ENCODE measurements at places on chromosomes 6 and 20.

GRCh38 chr6:31332637-31333602, 24.1 kb downstream of the HLA-B start:
- no peak for DNase-seq

- DNase-seq: no peak
These were observed 160.5 kb upstream of the AGPAT4 start for GRCh38 chr6:161434350-161434749.

- no peak for DNase-seq
These were observed 40.0 kb downstream of the PHIP start for GRCh38 chr6:79038061-79038460.

DNA sequence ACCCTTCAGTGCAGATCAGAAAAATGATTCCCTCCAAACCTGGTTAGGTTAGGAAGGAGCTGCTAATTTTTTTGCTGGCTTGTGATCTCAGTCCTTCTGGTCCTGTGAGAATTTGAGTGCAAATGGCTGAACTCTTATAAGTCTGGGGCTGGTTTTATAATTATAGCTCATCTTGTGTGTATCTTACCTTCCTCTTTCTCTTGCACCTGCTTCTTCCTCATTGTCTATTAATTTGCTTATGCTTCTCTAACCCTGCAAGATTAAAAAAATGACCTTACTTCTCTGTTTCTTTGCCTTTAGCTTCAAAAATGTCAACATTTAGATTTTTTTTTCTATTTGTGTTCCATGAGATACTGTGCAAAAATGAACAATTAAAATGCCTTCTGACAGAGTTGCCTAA, 576.2 kb downstream of the DHX35 start:
- DNase-seq: no peak

GRCh38 chr6:67285770-67286495, 1349.1 kb upstream of the ADGRB3 start:
- DNase-seq: peak; percentile 65

DNA sequence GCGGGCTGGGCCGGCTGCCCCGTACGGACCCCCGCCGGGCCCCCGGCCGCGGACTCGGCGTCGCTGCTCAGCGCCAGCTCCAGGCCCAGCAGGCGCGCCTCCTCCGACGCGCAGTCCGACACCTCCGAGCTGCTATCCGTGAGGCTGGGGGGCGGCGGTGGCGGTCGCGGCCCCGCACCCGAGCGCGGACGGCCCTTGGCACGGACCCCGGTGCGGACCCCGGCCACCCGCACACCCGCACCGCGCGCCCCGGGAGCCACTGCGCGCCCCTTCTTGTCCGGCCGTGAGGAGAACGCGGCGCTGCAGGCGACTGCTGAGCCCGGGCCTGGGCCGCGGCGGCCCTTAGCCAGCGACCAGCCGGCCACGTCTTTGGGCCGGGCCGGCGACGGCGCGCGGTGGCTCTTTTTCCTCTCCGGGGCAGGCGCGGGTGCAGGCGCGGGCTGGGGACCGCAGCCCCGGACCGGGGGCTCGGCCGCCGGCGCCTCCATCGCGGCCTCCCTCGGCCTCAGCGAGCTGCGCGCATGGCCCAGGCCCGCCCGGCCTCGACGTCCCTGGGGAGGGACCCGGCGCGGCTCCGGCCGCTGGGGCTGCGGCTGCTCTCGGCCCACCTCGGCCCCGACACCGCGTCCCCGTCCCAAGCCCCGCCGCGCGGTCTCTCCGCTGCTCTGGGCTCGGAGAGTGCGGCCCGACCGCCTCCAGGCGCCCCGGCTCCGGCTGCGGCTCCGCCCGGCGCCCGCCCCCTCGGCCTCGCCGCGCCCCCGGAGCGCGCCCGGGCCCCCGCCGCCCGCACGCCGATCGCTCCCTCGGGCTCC, 12.9 kb upstream of the TLDC2 start:
- no peak for DNase-seq

- DNase-seq: no peak
These were observed 9.3 kb downstream of the ROMO1 start for GRCh38 chr20:35708502-35708901.

- no peak for DNase-seq
These were observed 34.5 kb downstream of the FGD2 start for GRCh38 chr6:37039958-37040357.

DNA sequence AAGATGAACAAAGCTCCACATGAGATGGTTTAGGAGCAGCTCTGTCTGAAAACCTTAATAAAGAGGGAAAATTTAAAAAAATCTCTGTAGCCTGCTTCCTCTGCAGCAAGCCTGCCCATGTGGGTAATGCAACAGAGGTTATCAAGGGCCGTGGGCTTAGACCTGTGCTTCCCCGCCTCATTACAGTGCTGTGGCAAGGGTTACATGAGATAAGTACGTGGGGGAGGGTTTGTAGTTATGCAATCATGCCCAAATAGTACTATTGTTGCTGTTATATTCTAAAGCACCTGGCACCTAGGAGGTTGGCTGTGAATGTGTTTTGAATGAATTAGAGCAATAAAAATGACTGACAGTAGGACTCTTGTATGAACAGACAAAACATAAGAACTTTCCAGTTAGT, 68.3 kb downstream of the PKHD1 start:
- DNase-seq: no peak

DNA sequence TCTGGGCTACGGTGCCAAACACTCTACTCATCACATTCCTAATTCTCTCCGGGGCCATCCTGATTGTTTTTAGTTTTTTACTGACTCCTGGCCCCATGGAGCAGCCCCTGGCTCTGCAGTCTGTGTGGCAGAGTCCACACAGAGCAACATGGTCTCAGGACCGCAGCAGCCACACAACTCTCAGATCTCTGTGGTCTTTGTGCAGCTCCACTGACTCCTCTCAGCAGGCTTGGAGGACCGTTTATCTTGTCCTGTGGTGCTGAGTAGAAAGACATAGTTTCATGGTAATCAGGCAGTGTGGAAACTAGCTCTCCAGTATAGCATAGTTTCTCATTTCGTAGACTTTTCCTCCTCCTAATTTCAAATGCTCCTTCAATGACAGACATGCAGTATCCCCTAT, 168.4 kb downstream of the EDN1 start:
- no peak for DNase-seq

- no peak for DNase-seq
These were observed 142.2 kb upstream of the SAMD5 start for GRCh38 chr6:147366290-147366689.

DNA sequence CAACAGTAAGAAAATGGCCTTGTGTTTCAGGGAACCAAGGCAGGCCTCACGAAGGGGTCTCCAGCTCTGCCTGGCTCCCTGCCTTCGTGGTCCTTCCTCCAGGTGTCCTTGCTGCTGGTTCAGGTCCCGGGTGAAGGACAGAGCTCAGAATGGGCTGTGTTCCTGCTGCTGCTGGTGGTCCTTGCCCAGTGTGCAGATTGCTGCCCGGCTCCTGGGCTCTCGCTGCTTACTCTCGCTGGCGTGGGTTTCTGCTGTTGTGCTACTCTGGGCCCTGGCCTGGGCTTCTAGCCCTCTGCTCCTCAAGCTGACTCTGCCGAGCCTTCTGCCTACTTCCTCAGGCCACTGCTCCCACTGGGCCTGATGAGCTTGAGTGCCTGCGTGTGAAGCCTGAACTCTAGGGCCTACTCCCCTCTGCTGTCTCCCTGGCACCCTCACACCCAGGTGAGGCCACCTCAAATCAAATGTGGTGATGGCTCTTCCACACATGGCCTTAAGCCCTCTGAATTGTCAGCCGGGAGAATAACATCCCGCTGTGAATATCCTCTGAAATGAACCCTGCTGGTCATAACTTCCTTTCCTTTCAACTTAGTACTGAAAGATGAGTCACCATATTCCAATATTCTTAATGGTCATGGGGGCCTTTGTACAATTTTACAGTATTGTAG, 171.6 kb downstream of the FOXC1 start:
- DNase-seq: no peak

GRCh38 chr6:160138839-160139419, 17.3 kb downstream of the SLC22A1 start:
- no peak for DNase-seq

- DNase-seq: peak; percentile 23
These were observed 22.5 kb upstream of the C6orf58 start for GRCh38 chr6:127554435-127555006.

DNA sequence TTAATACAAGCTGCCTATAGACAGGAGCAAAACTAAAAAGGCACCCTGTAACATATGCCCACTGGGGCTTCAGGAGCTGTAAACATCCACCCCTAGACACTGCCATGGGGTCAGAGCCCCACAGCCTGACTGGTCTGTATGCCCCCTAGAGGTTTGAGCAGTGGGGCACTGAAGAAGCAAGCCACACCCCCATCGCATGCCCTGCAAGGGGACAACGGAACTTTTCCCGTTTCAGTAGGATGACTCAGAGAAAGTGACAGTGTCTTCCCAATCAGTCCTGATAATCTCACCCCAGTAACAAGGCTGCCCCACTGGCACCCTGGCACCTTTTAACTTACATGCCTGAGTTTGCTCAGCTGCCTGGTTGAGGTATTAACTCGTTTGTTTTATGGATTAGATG, 35.9 kb downstream of the BEND3 start:
- no peak for DNase-seq

DNA sequence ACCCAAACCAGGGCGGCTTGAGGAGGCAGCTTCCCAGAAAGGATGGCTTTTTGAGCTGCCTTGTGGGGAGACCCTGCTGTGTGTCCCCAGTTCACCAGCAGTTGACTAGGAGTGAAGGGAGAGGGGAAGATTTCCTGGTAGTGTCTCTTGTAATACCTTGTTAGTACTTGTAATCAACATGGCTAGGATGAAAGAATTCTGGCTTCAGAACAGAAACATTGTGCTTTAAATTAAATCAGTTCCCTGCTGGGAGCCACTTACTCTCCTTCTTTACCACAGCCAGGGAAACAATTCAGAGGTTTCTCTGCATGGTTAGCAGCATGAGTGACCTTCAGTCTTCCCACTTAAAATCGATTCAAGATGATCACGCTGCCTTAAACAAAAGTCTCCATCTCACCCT, 525.4 kb upstream of the ID4 start:
- no peak for DNase-seq

- DNase-seq: no peak
These were observed 632.7 kb upstream of the AGPAT4 start for GRCh38 chr6:161906571-161906970.

Data from foreskin fibroblast (primary cell).